Activated CD4-positive, alpha-beta T cell treated with anti-CD3 and anti-CD28 coated beads, Interleukin-10, Interleukin-2, amounts not matched to agents 100 ng/mL and 50 ng/mL, durations not matched to agents 16 hours and 8 hours (primary cell): ENCODE measurements at places on chromosomes 11 and 22.
A peak's percentile ranks its signal among the peaks of the same experiment; 100 is the strongest.

GRCh38 chr22:22914726-22915669, 27.4 kb downstream of the IGLL5 start:
- no peak for DNase-seq

DNA sequence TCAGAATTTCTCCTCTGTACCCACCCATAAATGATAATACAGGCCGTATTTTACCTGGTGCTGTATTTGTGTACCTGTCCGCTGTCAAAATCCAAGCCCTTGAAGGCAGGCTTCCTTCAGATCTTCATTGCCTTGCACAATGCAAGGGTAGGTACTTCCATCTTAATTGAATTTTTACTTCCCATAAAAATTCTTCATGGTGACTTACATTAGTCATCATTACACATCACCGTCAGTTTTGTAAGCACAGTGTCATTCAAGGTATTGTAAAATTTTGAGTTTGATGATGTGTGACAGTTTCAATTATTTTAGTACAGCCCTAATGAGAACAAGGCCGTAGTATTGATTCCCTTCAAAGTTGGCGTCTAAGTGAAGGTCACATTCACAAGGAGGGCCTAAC, 770 bp upstream of the TSG101 start:
- peak; percentile 7 for DNase-seq

DNA sequence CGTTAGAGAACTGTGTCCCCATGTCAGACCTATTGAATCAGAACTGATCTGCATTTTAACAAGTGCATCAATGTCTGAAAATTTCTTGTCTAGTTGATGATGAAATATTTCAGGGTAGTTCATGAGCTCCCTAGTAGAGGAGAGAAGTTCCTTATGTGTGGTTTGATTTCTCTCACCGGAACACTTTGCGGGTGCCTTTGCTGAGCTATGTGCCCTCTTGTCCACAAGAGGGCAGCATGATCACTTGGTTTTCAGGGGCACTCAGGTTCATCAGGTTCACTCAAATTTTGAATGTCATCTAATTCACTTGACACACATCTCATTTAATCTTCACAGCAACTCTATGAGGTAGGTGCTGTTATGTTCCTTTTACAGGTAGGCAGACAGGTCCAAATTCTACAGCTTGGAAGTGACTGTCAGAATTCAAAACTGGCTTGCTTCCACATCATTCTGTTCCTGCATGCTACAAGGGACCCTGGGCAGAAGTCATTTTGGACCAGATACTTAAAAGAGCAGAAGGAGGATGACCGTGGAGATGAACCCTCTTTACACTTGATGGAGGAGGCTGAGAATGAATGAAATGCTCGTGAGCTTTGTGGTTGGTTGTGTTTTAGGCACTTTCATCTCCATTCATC, 55.6 kb downstream of the P4HA3 start:
- DNase-seq = peak; percentile 74

GRCh38 chr11:7320306-7320705, 68.6 kb downstream of the SYT9 start:
- DNase-seq = no peak

DNA sequence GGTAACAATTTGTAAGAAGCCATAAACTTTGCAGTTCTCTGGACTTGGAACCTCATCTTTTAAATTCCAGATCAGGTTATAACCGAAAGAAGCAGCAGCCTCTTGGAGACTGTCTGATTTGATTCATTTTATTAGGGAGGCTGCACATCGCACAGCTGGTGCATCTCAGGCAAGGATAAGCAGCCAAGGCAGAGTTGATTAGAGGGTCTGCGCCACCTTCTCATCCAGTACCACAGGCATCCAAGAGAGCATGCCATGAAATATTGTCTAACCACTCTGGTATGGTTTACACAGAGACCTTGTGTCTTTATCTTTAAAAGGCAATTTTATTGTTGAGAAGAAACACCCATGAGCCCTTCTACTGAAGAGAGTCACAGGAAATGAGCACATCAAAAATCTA, 16.2 kb upstream of the CWF19L2 start:
- DNase-seq = no peak

DNA sequence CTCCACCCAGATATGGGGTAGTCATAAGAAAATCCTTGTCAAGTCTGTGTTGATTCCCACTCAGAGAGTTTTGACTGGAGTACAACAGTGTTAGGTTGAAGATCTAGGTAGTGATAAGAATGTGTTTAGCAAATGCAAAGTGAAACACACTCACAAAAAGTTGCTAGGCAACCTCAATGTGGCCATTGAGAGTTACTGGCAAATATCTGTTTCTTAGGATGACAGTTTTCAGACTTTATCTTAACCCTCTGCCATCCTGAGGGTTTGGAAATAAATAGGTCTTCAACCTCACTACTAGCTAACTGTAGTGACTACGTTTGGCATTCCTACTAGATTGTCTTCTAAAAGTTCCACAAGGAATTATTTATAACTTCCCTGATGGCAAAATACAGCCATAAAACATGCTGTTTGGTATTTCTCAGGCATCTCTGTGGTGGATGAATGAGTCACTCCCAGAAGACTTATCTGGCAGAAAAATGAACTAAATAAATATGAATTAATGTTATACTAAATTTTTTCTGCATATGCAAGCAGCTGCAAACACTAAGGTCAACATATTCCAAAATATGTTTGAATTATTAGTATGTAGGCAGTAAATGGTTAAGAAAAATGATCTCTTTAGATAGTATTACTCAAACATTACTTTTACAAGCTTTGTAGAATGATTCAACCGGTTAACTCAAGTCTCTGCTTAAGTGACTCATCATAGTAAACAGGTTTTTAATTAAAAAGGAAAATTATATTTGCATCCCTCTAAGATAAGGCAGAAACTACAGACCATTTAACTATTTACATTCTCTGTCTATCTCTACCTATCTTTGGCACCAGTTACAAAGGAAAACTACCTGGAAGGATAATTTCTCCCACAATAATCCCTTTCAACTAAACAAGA, 17.1 kb upstream of the SYTL2 start:
- peak; percentile 83 for DNase-seq

DNA sequence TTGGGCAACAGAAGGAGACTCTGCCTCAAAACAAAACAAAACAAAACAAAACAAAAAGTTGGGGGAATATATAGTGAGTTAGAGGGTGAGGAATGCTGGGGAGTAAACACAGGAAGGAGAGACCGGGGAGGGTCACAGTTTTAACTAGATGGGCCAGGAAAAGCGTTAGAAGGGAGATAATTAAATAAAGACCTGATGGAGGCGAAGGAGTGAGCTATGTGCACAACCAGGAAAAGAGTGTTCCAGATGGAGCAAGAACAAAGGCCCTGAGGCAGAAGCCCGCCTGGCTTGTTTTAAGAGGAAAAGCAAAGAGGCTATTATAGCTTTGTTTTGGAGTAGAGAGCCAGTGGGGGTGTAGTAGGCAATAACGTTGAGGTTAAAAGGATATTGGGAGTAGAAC, 4.8 kb upstream of the PLA2G6 start:
- DNase-seq = no peak

DNA sequence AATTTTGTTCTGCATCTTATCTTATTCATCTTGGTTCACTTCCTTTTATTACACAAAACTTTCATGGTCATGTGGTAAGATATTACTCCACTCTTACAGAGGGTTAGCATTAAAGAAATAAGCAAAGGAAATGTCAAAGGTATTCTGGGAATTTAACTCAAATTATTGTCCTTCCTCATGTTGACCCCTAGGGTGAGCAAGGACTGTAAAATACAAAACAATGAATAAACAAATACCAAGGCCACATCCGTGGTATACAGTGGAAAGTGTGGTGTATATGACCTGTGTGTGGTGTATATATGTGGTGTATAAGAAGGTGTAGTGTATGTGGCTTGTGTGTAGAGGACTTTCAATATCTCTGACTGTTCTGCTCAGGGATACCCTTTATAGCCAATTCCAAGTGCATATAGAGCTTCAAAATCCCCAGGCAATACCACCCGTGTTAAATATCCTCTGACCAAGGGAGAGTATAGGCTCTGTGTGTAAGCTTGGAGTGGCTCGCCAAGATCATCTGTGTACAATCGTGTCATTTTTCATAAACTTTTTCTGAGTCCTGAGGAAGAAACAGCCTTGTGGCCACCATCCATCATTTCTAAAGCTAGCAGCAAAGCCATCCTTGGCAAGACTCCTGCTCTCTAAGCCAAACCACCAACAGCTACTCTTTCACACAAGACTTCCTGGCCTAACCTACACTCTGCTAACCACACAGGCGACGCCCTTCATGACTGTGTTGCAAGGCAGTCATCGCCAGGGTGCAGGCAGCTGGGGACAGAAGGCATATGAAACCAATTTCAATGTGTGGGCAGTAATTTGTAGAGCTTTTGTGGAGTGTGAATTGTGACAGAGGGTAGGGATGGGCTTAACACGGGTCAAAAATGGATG, 548.0 kb downstream of the ETS1 start:
- peak; percentile 93 for DNase-seq

- no peak for DNase-seq
Measured at GRCh38 chr11:70535191-70535971, 137.1 kb downstream of the CTTN start.

GRCh38 chr22:47089374-47089773, 326.9 kb downstream of the TBC1D22A start:
- no peak for DNase-seq

GRCh38 chr11:9802291-9802861, 138.5 kb downstream of the SWAP70 start:
- no peak for DNase-seq

DNA sequence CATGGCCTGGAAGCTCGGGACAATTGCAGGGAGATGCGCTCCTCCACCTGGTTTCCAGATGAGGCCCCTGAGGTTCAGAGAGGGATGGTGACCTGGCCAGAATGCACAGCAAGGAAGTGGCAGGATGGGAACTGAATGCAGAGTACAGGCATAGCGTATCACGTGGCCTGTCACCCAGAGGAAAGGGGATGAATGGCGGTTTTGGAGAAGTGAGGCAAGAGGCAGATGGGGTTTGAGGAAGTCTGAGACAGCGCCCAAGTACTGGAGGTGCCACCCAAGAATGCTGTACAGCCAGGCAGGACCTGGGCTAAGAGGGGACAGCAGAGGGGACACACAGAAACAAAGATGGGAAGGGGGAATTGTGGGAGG, 4.9 kb downstream of the RAB3IL1 start:
- no peak for DNase-seq

DNA sequence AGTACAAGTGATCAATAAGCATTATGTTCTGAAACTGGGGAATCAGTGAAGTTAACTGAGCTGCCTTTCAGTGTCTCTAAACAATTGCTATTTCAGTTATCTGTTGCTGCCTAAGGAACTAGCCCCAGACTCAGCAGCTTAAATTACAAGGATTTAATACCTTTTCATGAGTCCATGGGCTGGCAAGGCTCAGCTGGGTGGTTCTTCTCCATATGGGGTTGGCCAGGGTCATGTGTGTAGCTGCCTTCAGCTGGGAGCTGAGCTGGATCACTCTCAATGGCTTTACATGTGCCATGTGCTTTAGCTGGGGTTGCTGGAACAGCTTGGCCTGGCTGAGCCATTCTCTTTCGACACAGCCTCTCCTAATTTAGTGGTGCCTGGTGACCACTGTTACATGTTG, 295.0 kb upstream of the NCAM1 start:
- no peak for DNase-seq

GRCh38 chr11:14821031-14821430, 71.0 kb downstream of the CYP2R1 start:
- no peak for DNase-seq

GRCh38 chr11:80815752-80816453, 1375.1 kb upstream of the TENM4 start:
- peak; percentile 41 for DNase-seq

DNA sequence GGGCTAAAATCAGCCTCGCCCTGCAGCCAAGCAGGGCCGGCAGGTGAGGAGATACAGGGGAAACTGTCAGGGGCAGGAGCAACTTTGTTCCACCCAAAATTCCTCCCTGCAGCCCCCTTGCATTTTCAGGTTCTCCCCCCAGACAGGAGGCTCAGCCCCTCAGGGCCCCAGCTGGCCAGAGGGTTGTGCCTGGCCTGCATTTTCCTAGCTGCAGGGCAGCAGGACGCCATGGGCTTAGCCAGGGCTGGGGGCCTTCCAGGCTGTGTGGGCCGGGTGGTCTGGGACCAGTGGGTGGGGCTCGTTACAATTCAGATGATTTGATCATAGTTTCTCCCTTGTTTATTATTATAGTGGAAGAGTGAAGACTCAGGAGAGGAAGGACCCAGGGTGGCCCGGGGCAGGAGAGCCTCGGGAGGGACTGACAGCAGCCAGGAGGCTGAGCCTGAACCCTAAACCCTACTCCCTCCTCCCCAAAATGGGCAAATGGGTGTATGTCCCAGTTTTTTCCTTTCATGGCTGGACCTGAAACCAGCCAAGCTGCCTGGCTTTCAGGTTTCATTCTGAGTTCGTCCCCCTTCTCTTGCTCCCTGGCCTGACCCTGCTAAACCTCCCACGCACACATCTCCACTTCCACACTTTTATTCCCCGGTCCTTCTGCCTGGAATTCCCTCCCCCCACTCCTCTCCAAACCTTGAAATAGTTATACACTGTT, 40.0 kb downstream of the AHNAK start:
- DNase-seq = no peak

GRCh38 chr11:132054822-132055221, 684.4 kb downstream of the NTM start:
- DNase-seq = no peak

DNA sequence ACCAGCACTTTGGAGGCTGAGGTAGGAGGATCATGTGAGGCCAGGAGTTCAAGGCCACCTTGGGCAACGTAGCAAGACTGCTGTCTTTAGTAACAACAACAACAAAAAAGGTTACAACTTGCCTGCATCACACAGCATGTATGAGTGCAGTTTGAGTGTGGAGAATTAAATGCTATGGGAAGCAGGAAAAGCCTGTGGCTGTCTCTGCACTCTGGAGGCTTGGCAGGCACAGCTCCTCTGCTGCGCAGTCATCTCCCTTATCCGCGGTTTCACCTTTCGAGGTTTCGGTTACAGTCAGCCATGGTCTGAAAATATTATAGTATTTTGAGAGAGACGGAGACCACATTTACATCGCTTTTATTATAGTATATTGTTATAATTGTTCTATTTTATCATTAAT, 2.9 kb downstream of the MICAL2 start:
- DNase-seq = peak; percentile 72

- no peak for DNase-seq
Measured at GRCh38 chr11:123239191-123240150, 44.4 kb upstream of the CLMP start.

- no peak for DNase-seq
Measured at GRCh38 chr11:92834296-92835020, 135.0 kb upstream of the MTNR1B start.

GRCh38 chr11:93694557-93694956, 33.1 kb downstream of the CEP295 start:
- DNase-seq = no peak

DNA sequence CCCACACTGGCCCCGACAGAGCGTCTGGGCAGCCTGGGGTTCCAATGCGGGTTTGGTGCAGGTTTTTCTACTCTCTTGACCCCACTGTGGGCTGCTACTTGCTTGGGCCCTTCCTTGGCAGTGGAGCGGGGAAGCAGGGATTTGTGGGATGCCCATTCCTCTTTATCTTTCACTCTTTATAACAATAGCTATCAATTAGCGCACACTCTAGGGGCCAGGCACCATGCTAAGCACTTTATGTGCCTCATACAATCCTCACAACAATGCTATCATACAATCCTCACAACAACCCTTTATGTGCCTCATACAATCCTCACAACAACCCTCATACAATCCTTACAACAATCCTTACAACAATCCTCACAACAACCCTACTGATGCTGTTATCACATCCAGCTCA, 12.7 kb downstream of the ACCS start:
- DNase-seq = no peak
